ENCODE measurements at places on chromosomes 13 and 19.

DNA sequence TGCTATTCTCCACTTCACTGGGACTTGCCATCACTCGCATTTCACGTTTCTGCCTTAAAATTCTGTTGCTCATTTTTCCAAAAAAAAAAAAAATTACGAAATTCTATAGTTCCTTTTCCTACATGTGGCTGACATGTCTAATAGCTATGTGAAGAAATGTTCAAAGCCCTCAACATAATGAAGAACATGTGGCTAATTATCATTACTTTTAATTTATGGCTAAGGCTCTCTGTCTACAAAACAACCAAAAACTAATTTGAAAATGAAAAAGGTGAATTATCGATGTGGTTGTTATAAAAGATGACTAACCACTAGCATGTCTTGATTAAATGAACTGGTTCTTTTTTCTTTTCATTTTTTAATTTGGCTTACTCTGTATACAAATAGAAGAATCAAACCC is 940.0 kb downstream of the EFNB2 start:
- no peak for DNase-seq

DNA sequence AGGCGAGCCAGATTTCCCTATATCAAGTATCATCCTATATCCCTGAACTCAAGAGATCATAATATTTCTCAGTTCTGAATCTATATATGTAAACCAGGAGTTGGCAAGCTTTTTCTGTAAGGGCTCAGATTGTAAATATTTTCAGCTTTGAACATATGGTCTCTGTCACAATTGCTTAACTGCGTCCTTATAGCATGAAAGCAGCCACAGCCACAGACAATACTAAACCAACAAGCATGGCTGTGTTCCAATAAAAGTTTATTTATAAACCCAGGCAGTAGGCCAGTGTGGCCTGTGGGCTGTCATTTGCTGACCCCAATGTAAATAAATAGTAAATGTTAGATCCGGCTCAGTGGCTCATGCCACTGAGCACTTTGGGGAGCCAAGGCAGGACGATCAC is 12.2 kb upstream of the MYH14 start:
- DNase-seq, result peak; percentile 7

- DNase-seq, result no peak
These were observed 394.3 kb downstream of the FOXO1 start for GRCh38 chr13:40271931-40272775.

DNA sequence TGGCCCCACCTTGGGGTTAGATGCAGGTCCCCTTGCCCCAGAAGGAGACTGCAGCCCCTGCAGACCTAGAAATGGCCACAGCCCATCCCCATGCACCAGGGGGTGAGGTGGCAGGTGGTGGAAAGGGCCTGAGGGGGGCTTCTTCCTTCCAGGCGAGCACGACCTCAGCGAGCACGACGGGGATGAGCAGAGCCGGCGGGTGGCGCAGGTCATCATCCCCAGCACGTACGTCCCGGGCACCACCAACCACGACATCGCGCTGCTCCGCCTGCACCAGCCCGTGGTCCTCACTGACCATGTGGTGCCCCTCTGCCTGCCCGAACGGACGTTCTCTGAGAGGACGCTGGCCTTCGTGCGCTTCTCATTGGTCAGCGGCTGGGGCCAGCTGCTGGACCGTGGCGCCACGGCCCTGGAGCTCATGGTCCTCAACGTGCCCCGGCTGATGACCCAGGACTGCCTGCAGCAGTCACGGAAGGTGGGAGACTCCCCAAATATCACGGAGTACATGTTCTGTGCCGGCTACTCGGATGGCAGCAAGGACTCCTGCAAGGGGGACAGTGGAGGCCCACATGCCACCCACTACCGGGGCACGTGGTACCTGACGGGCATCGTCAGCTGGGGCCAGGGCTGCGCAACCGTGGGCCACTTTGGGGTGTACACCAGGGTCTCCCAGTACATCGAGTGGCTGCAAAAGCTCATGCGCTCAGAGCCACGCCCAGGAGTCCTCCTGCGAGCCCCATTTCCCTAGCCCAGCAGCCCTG is 4.2 kb upstream of the F10 start:
- DNase-seq, result no peak

- DNase-seq, result peak; percentile 26
These were observed at the start of gene TMEM91 for GRCh38 chr19:41376241-41376997. TSS of gene TMEM91 (plus strand) at chr19:41376533. CDS start at chr19:41378310, 1,777 bp downstream.

- DNase-seq, result no peak
These were observed 3.2 kb downstream of the MAP2K2 start for GRCh38 chr19:4120559-4121272.

- DNase-seq, result no peak
These were observed 93.9 kb downstream of the STARD13 start for GRCh38 chr13:33191425-33192210.

DNA sequence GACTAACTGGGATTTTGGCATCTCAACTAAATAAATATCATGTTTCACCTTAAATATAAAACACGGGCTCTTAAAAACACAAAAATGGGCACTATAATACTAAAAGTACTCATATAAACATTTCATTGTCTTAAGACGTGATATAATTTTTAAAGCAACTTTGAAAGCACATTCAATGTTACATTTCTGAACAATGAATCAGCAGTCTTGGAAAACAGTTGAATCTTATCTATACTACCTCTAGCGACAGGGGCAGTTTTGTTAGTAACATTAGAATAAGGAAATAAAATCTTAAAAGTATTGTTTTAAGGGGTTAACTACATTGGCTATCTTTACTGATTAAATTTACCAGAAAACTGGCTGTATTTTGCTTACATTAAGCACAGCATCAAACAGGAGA is 156.9 kb downstream of the UGGT2 start:
- no peak for DNase-seq

- no peak for DNase-seq
These were observed at the start of gene SLC10A2 for GRCh38 chr13:103066079-103066780. TSS of gene SLC10A2 (minus strand) at chr13:103066417. CDS start at chr13:103066249, 168 bp downstream.

- no peak for DNase-seq
These were observed 14.3 kb downstream of the PEPD start for GRCh38 chr19:33507021-33507956.

GRCh38 chr13:36954542-36954941 is 34.5 kb upstream of the SMAD9 start:
- no peak for DNase-seq

GRCh38 chr13:113064000-113064533 is 41.5 kb upstream of the F7 start:
- no peak for DNase-seq

DNA sequence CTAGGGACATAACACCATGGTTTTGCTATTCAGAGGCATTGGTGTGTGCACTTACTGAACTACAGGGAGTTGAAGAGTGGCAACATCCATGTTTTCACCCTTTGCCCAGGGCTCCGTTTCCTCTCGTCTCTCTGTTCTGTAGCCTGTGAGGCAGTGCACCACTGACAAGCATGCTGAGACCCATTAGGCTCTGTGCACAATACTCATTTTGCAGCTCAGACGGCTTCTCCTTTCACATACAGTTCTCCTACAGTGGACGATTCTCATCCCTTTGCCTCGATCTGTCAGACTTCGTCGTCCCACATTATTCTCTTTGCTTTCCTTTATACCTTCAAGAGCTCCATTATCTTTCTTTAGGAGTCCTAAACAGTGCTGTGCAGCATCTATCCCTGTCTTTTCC is 403.7 kb downstream of the MYO16 start:
- no peak for DNase-seq

GRCh38 chr13:113172419-113172926 is 14.0 kb downstream of the PROZ start:
- DNase-seq, result no peak

DNA sequence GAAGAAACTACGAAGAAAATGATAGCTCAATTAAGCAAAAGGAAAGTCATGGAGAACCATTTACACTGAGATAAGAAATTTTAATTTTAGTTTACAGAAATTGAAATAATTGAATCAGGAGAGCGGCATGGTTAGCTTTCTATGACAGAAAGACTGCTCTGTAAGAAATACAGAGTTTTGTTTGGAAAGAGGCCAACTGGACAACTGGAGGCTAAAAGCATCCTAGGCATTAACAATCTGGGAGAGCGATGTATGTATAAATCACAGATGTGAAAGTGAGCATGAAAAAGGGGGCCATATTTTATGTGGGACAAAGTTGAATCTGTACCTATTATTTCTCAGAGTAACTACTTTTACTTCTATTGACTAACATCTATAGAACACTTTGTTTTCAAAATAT is 1608.8 kb upstream of the PCDH20 start:
- DNase-seq, result no peak

DNA sequence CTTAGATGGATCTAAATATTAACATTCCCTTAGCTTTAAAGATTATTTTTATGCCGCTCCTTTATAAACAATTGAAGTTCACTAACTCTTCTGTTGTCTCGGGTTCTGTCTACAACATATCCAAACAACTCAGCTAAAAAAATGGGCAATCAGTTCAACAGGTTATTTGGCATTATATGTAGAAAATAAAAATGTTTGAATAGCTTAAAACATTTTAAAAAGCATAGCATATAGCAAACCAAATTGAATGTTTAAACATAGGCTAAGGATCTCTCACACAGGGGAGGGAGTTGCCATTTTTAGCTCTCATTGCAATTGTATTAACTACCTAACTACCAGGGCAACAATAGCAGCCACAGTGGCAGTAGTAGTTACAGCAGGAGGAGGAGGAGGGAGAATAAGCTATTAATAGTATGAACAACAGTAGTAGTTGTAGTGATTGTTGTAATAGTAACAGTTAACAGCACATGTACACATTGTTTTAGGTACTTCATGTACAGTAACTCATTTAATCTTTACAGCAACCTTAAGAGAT is 404.2 kb downstream of the KCNRG start:
- DNase-seq, result no peak

DNA sequence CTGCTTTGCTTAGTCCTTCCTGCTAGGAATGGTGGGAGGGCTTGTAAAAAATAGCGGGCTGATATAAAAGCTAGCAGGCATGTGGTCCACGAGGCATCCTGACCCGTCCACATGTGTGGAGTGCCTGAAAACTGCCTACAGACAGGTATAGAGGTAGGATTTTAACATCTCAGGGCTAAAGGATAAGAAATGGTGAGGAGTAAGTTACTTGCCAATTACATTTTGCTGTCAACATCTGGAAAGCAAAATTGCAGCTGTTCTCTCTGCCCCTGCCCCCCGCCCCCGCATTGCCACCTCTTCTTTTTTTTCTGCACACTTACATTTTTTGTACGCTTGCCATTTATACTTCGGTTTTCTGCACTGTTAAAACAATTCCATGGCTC is 21.0 kb downstream of the NFIX start:
- no peak for DNase-seq

GRCh38 chr13:80668452-80668851 is 327.5 kb upstream of the SPRY2 start:
- no peak for DNase-seq

GRCh38 chr13:38350114-38350617 is 515 bp downstream of the UFM1 start:
- peak; percentile 31 for DNase-seq

DNA sequence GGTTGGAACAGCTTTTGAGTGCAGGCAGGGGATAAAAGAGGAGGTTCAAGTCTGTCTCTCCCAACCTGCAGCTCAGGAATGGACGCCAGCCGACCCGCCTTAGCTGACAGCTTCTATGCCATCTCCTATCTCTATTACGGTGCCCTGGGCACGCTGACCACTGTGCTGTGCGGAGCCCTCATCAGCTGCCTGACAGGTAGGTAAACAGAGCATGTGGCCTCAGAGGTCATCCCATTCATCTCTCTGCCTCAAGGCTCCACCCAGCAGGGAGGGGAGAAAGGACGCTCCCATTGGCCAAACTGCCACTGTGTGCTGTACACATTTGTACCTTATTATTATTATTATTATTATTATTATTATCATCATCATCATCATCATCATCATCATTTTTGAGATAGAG is 16.5 kb downstream of the SLC5A5 start:
- DNase-seq, result no peak

- DNase-seq, result no peak
These were observed 9.9 kb downstream of the SERTM1 start for GRCh38 chr13:36683701-36684100.

GRCh38 chr19:8965887-8966286 is 44.3 kb downstream of the MUC16 start:
- no peak for DNase-seq

DNA sequence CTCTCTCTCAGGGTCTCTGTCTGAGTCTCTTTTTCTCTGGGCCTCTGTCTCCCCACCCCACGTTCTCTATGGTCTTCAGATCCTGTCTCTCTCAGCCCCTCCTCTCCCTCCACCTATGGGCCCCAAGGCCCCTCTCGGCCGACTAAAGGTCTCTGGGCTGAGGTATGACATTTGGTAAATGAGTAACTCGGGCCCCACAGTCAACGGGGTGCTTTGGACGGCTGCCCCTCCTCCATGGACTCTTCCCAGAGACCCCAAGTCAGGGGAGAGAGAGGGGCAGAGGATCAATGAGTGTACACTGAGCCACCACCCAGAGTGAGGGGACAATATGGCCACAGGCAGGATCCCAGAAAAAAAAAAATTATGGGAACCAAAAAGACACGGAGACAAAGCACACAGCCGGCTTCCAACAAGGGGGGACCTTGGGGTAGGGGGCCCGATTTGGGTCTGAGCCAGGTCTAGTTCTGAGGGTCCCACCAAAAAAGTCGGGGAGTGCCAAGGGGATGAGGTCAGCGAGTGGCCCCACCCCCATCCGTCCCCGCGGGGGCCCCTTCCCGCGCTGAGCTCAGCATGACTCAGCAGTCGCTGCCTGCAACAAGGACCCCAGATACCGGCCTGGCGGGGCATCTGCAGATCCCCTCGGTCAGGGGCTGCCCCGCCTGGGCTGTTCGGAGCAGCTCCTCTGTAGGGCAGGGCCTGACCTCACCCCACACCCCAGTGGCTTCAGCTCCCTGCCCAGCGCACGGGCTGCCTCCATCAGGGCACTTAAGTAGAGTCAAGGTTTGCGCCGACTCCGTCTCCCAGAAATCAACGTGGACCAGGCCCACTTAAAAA is 1.5 kb upstream of the FTL start:
- no peak for DNase-seq

DNA sequence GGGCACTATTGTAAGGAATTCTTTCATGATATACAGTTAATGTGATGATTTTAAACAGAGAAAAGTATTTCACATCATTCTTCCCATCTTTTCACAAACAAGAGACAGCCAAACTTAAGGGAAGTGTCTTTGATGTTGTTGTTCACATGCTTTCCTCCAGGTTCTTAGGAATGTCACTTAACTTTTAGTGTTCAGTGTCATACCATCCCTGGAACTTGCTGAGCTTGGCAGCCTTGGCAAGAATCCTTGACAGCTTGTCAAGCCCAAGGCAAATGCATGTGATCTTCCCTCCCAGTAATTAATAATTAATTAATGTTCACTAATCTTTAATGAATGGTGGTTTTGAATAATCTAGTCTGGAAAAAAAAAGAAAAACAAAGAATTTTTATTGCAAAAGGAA is 727.9 kb upstream of the PRR20A start:
- no peak for DNase-seq

- DNase-seq, result no peak
These were observed 21.0 kb downstream of the TNFSF9 start for GRCh38 chr19:6551607-6552450.

Measured in NCI-H748 treated with DMSO at 0.1 percent for 48 hours (cell line).